Neural crest cell (in vitro differentiated cells): ENCODE measurements at places on chromosomes 6 and 20. TPM values are rescaled to one million over a fixed set of nuclear protein-coding genes. Genes with fewer than 3 reads are reported as not detected.

C6orf120 gene
- 28.2 and 28.7 TPM in 2 replicates for total RNA-seq

- H3K27ac ChIP-seq, result peak overlapping the region; percentile 60
- no peaks in the 10 kb centered on the region for H3K36me3 ChIP-seq
- peaks cover 2% of the 10 kb centered on the region for H3K27me3 ChIP-seq
- H3K4me1 ChIP-seq, result peaks cover 6% of the 10 kb centered on the region
Measured at GRCh38 chr6:34022250-34022872, 123.5 kb downstream of the GRM4 start.

CRISP2 gene
- total RNA-seq, result not detected in 2 replicates

GRCh38 chr20:2658414-2659354, 5.3 kb downstream of the IDH3B start:
- H3K4me1 ChIP-seq, result peaks cover 28% of the 10 kb centered on the region
- no peak overlapping the region for H3K27ac ChIP-seq
- peaks cover 64% of the 10 kb centered on the region for H3K36me3 ChIP-seq
- no peak for DNase-seq
- H3K27me3 ChIP-seq, result peaks cover 5% of the 10 kb centered on the region

DNA sequence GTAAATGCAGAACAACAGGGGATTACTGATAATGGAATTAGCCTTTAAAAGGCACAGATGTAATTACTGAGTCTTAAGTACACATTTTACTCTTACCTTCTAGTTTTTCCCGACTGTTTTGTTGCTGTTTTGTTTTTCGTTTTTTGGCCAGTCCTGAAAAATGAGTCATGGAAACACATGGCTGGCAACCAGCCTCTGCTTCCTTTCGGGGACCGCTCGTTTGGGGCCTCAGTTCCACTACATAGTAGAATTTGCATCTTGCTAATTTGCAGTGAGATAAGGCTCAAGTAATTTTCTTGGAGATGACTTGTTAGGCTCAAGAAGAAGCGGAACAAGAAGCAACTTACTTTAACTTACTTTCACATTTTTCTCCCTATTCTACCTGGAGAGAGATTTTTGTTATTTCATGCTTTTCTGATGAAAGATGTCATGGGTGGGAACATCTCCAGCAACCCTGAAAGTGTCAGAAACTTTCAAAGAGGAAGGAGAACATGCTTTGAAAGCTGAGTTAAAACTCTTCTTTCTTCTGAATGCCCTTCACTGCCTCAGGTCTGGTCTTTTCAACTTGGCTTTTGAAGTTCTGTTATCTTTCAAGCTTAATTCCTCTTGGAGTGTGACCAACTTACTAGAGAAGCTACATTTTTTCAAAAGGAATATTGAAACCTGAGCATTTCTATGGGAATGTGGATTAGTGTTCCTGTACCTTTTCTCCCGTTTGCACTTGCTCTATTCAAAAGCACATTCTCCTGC, 71.5 kb upstream of the HDAC2 start:
- no peak overlapping the region for H3K27ac ChIP-seq
- no peaks in the 10 kb centered on the region for H3K4me1 ChIP-seq
- DNase-seq, result no peak

MRPS18A gene
- 49.5 and 50.6 TPM in 2 replicates for total RNA-seq

IFT52 gene
- 57.6 and 67.4 TPM in 2 replicates for total RNA-seq

GRCh38 chr6:148848915-148849314, 102.1 kb downstream of the UST start:
- no peak for DNase-seq
- H3K27ac ChIP-seq, result no peak overlapping the region
- no peaks in the 10 kb centered on the region for H3K36me3 ChIP-seq
- H3K4me3 ChIP-seq, result no peak overlapping the region
- H3K4me1 ChIP-seq, result peaks cover 18% of the 10 kb centered on the region

GRCh38 chr6:69801225-69801624, 4.4 kb upstream of the LMBRD1 start:
- no peak for DNase-seq
- H3K4me3 ChIP-seq, result no peak overlapping the region
- no peaks in the 10 kb centered on the region for H3K27me3 ChIP-seq
- H3K4me1 ChIP-seq, result peaks cover 10% of the 10 kb centered on the region
- H3K27ac ChIP-seq, result no peak overlapping the region
- peaks cover 2% of the 10 kb centered on the region for H3K36me3 ChIP-seq

TENT5A gene
- total RNA-seq, result 4.5 and 4.6 TPM in 2 replicates

OTOR gene
- total RNA-seq, result not detected in 2 replicates

GRCh38 chr6:143166247-143166695, 105.6 kb downstream of the AIG1 start:
- no peak for DNase-seq
- peak overlapping the region; percentile 66 for H3K27ac ChIP-seq
- no peaks in the 10 kb centered on the region for H3K4me1 ChIP-seq
- peaks cover 3% of the 10 kb centered on the region for H3K36me3 ChIP-seq
- no peak overlapping the region for H3K4me3 ChIP-seq

DNA sequence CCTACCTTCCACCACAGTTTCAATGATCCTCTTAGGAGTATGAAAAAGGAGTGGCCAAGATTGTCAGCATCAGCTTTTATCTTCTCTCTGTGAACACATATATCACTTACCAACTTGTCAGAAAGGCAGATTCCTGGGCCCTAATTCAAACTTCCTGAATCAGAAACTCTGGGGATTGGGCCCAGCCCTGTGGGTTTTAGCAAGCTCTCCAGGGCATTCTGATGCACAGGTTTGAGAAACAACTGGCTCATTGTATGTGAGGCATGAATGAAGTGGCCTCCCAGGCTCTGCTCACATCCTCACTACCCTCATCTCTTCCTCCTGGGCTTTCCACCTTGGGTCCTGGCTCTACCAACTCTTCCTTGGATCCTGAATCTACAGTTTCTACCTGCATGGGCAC, 13.2 kb upstream of the THBD start:
- DNase-seq, result no peak
- H3K27me3 ChIP-seq, result peaks cover 6% of the 10 kb centered on the region
- H3K4me1 ChIP-seq, result peaks cover 22% of the 10 kb centered on the region

- no peak overlapping the region for H3K4me3 ChIP-seq
- H3K27ac ChIP-seq, result peak overlapping the region; percentile 86
- H3K36me3 ChIP-seq, result no peaks in the 10 kb centered on the region
- H3K27me3 ChIP-seq, result no peaks in the 10 kb centered on the region
- no peaks in the 10 kb centered on the region for H3K4me1 ChIP-seq
- no peak for DNase-seq
Measured at GRCh38 chr6:129852257-129852858, 8.8 kb downstream of the TMEM244 start.

DNA sequence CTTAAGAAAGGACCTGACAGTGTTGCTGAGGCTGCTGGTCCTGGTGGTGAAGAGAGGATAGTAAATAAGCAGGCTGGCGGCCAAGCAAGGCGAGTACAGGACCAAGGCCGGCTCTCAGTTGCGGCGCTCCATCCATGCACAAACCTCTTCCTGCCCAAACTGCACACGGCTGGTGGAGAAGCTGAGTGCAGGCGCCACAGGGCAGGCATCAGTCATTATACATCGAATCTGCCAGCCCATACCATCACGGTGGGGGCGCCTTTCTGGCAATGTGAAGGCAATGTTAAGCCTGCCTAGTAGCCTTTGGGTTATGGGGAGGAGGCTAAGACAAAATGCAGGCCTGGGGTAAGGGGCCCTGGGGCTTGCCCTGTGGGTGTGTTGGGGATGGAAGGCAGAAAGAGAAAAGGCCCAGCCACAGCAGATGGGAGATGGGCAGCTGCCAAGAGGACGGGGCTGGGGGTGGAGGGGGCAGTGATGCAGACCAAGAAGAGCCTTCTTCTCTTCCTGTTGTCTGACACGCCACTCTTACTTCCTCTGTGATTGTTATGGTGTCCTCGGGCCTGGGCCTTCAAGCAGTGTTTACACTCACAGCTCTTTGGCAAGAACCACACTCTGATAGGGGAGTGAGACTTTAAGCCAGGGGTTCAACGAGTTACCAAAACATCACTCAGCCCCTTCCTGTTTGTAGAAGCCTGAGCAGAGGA, 20.3 kb upstream of the KCNK16 start:
- no peaks in the 10 kb centered on the region for H3K36me3 ChIP-seq
- H3K27me3 ChIP-seq, result no peaks in the 10 kb centered on the region
- peaks cover 29% of the 10 kb centered on the region for H3K4me1 ChIP-seq
- no peak overlapping the region for H3K27ac ChIP-seq
- H3K4me3 ChIP-seq, result no peak overlapping the region

GRCh38 chr6:106620931-106621672, 8.2 kb downstream of the RTN4IP1 start:
- no peak for DNase-seq
- H3K4me3 ChIP-seq, result no peak overlapping the region
- peak overlapping the region; percentile 44 for H3K27ac ChIP-seq
- peaks cover 10% of the 10 kb centered on the region for H3K4me1 ChIP-seq

DNA sequence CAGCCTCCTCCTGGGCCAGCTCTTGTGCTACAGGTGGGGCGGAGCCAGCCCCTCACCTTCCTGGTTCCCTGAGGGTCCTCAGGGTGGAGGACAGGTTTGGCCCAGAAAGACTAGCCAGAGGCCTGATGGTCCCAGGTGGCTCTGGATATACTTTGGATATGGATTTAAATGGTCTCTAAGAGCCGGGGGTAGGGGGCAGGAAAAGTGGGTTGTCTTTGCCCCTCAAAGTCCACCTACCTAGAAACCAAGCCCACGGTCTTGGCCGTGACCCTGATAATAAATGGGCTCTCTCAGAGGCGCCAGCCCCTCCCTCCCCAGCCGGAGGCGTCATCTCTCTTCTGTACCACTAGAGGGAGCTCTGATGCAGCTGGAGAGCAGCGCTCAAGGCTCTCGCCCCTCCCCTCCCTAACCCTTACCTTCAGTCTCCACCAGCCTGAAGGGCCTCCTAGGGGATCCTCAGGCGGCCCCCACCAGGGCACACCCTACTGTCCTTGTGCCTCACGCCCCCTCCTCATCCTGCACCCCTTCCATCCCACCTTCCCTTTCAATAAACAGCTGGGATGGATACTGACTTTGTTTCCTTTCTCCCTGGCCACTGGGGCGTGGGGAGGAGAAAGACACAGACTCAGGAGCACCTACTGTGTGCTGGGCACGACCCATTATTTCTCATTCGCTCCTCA, 7.5 kb downstream of the NRSN2 start:
- H3K27ac ChIP-seq, result no peak overlapping the region
- no peaks in the 10 kb centered on the region for H3K4me1 ChIP-seq
- no peak overlapping the region for H3K4me3 ChIP-seq
- no peaks in the 10 kb centered on the region for H3K36me3 ChIP-seq
- peak; percentile 83 for DNase-seq

GRCh38 chr6:127775371-127775770, 125.5 kb downstream of the THEMIS start:
- H3K36me3 ChIP-seq, result no peaks in the 10 kb centered on the region
- no peak for DNase-seq
- no peaks in the 10 kb centered on the region for H3K4me1 ChIP-seq
- H3K27me3 ChIP-seq, result no peaks in the 10 kb centered on the region

- peaks cover 49% of the 10 kb centered on the region for H3K27me3 ChIP-seq
- no peak for DNase-seq
- no peak overlapping the region for H3K4me3 ChIP-seq
Measured at GRCh38 chr20:35187584-35188190, 15.8 kb downstream of the PROCR start.

DNA sequence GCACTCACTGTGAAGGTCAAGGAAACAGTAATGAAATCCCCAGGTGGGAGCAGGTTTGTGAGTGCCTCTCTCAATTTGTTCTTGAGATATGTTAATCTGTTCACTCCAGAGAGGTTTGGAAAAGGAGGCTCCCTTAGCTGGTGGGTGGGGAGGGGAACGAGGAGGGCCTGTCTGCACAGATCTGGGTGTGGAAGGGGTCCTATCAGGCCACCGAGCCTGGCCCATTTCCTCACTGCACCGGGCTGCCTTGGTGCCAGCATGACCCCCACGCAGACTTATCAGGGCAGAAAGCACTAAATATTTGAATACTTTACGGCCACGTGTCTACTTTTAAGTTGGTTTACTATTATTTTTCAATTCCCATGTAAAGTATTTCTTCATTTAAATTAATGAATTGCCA, 8.3 kb downstream of the AGPAT4 start:
- no peaks in the 10 kb centered on the region for H3K27me3 ChIP-seq
- H3K27ac ChIP-seq, result no peak overlapping the region
- H3K4me1 ChIP-seq, result peaks cover 36% of the 10 kb centered on the region

DNA sequence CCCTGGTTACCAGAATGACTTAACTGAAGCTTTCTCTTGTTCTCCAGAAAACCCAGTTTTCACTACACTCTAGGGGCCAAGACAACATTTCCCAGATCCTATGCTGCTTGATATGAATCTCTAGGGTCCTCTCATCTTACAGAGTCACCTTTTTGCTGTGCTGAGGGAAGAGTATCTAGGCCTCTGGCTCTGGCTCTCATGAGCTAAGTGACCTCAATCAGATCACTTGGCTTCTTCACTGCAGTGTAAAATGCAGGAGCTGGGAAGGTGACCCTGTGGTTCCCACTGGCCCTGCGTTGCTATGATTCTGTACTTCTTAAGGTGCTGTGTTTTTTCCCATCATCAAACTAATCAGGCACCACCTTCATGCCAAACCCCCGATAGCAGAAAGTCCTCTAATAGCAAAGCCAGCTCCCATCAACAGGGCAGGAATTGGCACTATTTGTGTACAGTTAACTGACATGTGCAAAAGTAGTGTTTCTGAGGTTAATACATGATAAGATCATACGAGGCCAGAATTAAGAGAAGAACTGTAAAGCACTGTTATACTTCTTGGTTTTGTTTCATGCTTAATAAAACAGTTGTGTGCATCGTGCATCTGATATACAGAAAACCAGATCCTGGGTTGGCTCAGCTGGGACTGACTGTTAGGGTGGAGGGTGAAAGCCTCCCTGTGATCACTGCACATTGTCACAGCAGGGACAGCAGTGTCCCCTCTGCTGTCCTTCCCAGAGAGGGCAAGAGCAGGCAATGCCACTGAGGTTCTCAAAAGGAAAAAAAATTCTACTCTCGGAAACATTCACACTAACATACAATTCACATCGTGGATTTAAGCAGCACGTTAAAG, 46.7 kb downstream of the CNKSR3 start:
- H3K27me3 ChIP-seq, result no peaks in the 10 kb centered on the region
- peaks cover 10% of the 10 kb centered on the region for H3K4me1 ChIP-seq
- H3K4me3 ChIP-seq, result no peak overlapping the region
- DNase-seq, result no peak

DNA sequence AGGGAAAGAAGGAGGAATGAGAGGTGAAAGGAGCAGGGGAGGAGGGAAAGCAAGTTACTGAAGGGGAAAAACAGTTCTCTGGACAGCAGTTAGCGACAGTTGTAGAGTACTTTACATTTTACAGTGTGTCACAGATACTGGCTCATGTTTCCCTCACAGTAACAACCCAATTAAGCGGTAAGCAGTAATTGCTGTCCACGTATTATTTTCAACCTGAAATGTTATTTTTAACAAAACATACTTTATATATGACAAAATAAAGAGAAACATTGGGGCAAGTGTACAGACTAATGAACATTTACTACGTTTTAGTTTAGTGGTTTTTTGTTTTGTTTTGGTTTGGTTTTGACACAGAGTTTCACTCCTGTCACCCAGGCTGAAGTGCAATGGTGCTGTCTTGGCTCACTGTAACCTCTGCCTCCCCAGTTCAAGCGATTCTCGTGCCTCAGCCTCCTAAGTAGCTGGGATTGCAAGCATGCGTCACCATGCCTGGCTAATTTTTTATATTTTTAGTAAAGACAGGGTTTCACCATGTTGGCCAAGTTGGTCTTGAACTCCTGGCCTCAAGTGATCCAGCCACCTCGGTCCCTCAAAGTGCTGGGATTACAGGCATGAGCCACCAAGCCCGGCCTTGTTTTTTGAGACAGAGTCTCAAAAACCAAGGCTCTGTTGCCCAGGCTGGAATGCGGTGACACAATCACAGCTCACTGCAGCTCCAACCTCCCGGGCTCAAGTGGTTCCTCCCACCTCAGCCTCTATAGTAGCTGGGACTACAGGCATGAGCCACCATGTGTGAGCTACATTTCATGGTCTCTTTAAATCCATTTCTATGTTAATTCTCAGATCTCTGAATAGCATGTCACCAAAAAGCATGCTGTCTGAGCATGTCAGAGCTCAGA, 22.6 kb upstream of the BTN3A2 start:
- H3K4me1 ChIP-seq, result peaks cover 7% of the 10 kb centered on the region
- H3K4me3 ChIP-seq, result peak overlapping the region; percentile 60
- H3K27ac ChIP-seq, result no peak overlapping the region
- DNase-seq, result no peak
- peaks cover 27% of the 10 kb centered on the region for H3K27me3 ChIP-seq
- H3K36me3 ChIP-seq, result no peaks in the 10 kb centered on the region
